ENCODE measurements at places on chromosomes 3 and 15. TPM values are rescaled to one million over a fixed set of nuclear protein-coding genes. Genes with fewer than 3 reads are reported as not detected.

The CADPS gene
- polyA plus RNA-seq: not detected

The CILP gene
- 0.08 TPM for polyA plus RNA-seq

The ZWILCH gene
- 10.8 TPM for polyA plus RNA-seq

The CYP8B1 gene
- polyA plus RNA-seq: not detected

The KLF15 gene
- polyA plus RNA-seq: not detected

The TTLL13 gene
- polyA plus RNA-seq: 0.17 TPM

The SCAMP5 gene
- polyA plus RNA-seq: 0.16 TPM

The PYGO1 gene
- not detected for polyA plus RNA-seq

The LYSMD2 gene
- polyA plus RNA-seq: 70.5 TPM

The RYR3 gene
- polyA plus RNA-seq: 0.08 TPM

The CD200 gene
- 1.7 TPM for polyA plus RNA-seq

The FGF7 gene
- polyA plus RNA-seq: not detected

The SUSD5 gene
- not detected for polyA plus RNA-seq

The SEMA3F gene
- polyA plus RNA-seq: not detected

The PPP1R14D gene
- not detected for polyA plus RNA-seq

The PCLAF gene
- polyA plus RNA-seq: not detected

The ARGFX gene
- not detected for polyA plus RNA-seq

The SLC15A2 gene
- polyA plus RNA-seq: 0.15 TPM

The GP9 gene
- not detected for polyA plus RNA-seq

The SLC12A8 gene
- polyA plus RNA-seq: not detected

The CFAP91 gene
- polyA plus RNA-seq: 0.45 TPM

The MAGEL2 gene
- not detected for polyA plus RNA-seq

The FHIT gene
- polyA plus RNA-seq: 7.4 TPM

The CGNL1 gene
- polyA plus RNA-seq: not detected

The BFSP2 gene
- polyA plus RNA-seq: 0.82 TPM

The GOLGA6L7 gene
- not detected for polyA plus RNA-seq

The SCAANT1 gene
- polyA plus RNA-seq: not detected

The GTF2E1 gene
- 14.3 TPM for polyA plus RNA-seq

The CACNA2D3 gene
- polyA plus RNA-seq: not detected

The RBP2 gene
- not detected for polyA plus RNA-seq

The IL20RB gene
- 0.45 TPM for polyA plus RNA-seq

The IGDCC3 gene
- not detected for polyA plus RNA-seq

The ILDR1 gene
- not detected for polyA plus RNA-seq

The CFAP100 gene
- polyA plus RNA-seq: not detected

The HRG gene
- not detected for polyA plus RNA-seq

The LRRC49 gene
- polyA plus RNA-seq: not detected

The PIF1 gene
- polyA plus RNA-seq: 0.25 TPM

The RBPMS2 gene
- not detected for polyA plus RNA-seq

The DZIP1L gene
- not detected for polyA plus RNA-seq

The SAMMSON gene
- polyA plus RNA-seq: not detected

The TMEM207 gene
- not detected for polyA plus RNA-seq

All from CD8-positive, alpha-beta memory T cell (primary cell).